ENCODE measurements at places on chromosomes 1 and 21.

- no peak for DNase-seq
Observed at GRCh38 chr21:46374761-46375389, 50.9 kb downstream of the PCNT start.

DNA sequence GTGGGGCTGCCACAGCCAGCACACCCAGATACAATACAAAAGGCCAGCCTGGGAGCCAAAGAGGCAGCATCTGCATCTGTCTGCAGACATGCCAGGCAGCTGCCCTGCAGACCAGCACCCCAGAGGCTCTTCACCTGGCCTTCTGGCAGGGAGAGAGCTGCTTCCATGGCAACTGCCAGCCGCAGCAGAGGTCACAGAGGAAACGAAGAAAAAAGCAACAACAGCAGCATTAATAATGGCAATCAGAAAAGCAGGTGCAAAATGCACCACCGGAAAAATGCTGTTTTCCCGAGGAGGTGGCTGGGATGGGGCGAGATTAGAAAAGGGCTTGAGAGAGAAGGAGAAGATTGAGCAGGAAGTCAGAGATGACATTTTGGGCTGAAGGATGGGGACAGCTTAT lies 309.5 kb downstream of the PCP4 start:
- no peak for DNase-seq

- DNase-seq = no peak
Observed at GRCh38 chr1:96329121-96329520, 392.5 kb upstream of the PTBP2 start.

GRCh38 chr1:31771891-31772668 lies 7.9 kb upstream of the ADGRB2 start:
- DNase-seq = peak; percentile 34

DNA sequence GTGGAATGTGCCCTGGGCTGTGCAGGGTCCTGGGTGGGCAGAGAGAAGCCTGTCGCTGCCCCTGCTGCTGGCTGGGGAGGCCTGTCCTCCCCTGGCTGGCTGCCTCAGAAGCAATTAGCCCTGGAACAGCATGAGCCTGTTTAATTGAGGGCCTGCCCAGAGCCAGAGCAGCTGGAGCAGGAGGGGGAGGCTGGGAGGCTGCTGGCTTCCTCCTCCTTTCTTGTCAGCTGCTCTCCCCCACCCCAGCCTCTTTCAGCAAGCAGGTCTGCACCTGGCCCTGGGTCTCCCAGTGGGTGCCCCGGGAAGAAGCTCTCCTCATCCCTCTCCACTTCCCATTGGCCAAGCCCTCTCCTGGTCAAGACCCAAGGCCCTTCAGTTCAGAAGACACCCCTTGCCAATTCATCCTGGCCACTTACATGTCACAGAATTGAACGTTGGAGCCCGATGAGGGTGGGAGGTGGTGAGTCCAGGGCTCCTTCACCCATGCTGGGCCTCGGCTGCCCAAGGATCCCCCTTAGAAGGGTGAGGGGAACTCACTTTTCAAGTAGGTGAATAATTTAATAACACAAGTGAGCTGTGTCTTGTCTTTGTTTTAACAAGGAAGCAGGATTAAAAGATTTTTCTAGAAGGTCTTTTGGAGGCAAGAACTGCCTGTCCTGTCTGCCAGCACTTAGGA lies 13.2 kb downstream of the AMPD2 start:
- DNase-seq = no peak

GRCh38 chr1:232426801-232427200 lies 203.1 kb downstream of the SIPA1L2 start:
- DNase-seq = no peak

DNA sequence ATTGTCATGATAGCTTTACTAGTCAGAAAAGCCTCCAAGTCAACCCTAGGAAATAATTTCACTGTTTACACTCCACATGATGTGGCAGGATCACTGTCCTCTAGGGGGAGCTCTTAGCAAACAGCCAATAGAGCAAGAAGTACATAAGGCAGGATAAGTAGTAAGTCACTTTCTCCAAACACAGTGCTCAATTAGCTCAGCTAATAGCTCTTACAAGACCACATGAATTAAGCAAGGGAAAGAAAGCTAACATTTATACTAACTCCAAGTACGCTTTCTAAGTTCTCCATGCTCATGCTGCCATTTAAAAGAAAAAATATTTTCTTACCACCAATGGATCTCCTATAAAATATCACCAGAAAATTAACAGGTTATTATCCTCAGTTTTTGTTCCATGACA lies 66.9 kb upstream of the LRIF1 start:
- peak; percentile 57 for DNase-seq

DNA sequence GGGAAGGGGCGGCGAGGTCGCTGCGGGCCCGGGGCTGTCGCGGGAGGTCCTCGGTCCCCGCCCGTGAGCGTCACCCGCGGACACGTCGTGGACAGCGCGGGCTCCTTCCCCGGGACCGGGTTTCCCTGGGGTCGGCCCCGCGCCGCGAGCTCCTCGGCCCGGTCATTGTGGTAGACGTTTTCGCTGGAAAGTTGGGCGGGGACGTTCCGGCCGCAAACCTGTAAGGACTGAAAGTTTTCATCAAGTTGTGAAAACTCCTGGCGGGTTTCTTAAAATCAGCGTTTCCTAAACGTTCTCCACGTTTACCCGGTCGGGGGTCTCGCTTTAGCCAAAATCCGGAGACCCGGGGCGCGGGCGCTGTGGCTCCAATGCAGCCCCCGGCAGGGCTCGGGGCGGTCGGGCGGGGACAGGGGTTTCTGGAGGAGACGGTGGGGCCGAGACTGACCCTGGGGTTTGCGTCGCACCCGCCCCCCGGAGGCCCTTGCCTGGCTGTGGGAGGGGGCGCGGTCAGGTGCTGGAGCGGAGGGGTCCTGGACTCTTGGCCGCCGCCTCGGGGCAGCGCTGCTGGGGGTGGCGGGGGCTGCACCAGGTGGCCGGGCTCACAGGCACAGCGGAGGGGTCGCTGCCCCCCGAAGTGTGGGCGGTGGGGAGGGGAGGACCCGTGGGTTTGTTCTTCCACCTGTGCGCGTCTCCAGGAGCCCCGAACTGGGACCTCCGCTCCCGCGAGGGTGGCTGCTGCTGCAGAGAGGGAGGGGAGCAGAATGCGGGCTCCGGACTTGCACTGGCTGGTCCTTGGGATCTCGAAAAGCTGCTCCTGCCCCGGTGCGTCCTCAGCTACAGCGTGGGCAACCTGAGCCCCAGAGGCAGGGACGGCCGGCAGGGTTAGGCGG lies 827 bp downstream of the PRKCZ start:
- DNase-seq = no peak

DNA sequence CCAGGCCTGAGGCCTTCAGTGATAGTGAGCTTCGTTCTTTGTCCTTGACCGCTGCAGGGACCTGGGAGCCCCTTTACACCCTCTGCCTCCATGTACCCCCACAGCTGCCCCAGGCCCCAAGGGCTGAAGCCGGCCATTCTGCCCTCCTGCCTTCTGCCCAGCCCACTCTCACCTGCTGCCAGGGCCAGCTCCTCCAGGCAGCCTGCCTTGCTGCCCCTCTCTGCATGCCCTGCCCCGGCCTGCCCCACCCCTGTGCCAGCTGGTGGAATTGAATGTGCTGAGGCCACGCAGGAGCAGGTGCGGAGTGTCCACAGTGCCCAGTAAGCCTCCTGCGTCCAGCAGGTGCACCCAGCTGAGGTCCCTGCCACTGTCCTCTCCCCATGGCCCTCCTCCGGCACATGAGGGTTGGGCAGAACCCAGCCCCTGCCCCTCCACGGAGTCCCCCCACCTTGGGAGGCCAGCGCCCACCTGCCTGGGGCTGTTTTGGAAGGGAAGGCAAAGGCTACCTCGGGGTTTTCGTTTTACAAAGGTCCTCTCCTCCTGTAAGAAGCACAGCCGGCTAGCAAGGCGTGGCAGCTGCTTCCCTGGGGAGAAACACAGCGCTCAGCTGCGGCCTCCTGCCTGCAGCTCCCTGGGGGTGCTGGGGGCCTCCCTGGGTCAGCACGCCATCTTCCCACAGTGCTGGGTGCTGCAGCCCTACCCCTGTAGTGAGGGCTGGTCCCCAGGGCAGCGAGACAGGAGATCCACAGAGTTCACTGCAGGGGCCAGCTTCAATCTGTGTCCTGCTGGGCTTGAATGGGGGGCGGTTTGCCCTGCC lies 21.0 kb downstream of the MMEL1 start:
- DNase-seq = no peak

GRCh38 chr1:24961961-24962861 lies 32.1 kb upstream of the RUNX3 start:
- no peak for DNase-seq

GRCh38 chr1:55127827-55128343 lies 87.3 kb downstream of the USP24 start:
- DNase-seq = no peak

GRCh38 chr21:18244671-18245463 lies at the start of gene CHODL:
TSS of gene CHODL (plus strand) at chr21:18244833. CDS start at chr21:18245224, 391 bp downstream.
- DNase-seq = no peak
